ENCODE measurements at places on chromosomes 5 and 9.
A peak's percentile ranks its signal among the peaks of the same experiment; 100 is the strongest.

DNA sequence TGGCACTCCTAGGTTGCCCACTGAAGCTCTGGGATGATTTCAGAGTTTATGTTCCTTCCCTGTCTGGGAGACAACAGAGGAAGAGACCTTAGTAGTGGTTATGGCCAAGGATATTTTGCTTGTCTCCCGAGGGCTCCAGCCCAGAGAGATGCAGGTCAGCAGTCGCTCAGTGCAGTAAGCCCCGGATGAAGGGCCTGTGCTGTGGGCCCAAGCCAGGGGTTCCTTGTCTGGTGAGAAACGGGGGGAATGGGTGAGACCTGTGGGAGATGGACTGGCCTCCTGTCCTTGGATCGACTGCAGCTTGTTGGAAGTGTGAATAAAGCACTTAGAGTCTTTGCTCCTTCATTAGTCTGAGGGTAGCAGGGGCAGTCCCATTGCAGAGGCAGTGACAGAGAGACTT lies 260.7 kb upstream of the RIOK2 start:
- no peak for DNase-seq

GRCh38 chr5:38381361-38381760 lies 123.0 kb downstream of the EGFLAM start:
- DNase-seq, result no peak

GRCh38 chr9:21560281-21560745 lies 78.2 kb upstream of the IFNE start:
- no peak for DNase-seq

DNA sequence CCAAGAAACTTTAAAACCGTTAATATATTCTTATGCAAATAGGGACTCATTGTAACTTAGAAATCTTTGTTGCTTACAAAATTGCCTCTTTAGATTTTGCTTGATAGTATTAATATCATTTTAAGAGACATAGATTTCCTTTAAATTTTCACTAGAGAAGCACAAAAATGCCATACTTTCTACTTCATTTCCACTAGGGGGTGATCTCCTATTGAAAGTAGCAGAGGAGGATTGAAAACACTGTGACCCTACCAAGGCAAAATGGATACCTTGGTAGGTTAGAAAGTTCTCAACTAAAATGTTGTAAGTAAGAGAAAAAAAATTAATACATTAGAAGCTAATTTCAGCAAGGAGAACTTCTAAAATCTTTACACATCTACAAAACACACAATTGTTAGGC lies 204.9 kb downstream of the CHSY3 start:
- DNase-seq, result no peak

DNA sequence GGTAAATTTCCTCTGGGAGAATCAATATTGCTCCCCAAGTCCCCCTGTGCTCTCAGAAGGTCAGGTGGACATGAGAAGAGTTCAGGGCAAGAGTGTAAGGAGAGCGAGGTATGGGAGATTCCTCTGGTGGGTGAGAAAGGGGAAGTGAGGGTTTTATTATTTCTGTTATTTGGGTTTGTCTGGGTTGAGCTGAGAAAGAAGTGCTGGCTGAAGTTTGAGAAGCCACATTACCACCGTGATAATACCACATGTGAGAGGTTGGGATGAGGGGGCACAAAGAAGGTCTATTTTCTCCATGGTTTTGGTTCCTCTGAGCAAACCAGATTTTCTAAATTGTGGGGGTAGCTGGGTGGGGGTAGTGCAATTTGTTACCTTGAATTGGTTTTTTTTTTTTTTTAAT lies 350.4 kb downstream of the OSTF1 start:
- no peak for DNase-seq

DNA sequence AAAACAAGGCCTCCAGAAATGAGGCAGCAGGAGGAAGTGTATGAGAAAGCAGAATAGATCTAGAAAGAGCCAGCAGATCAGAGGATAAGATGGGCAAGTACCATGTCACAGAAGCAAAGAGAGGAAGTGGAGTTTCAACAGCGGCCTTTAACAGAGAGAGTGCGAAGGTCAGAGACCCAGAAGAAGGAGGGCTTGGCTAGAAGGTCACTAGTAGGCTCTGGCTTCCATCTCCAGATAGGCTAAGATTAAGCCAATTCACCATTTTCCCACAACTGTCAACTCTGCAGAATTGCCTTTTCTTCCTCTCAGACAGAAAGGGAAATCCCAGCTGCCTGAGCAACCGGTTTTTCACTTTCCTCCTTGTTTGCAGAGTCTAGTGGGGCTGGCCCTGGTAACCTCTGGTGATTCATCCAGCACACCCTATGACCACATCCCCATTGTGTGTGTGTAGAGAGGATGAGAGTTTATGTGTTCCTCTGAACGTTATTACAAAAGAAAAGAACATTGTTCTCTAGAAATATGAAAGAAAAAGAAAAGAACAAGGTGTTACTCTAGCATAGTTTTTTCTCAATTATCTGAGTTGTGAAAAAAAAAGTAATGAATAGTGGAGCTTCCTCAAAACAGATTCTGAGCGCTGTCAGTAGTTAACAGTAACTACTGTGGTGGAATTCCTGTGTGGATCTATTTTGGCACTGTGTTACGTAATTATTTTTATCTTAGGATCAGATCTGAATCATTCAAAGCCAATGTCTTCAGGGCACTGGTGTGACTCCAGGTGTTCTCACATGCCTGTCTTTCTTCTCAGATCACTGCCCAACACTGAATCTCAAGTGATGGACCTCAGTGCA lies 220.4 kb downstream of the ARRDC3 start:
- peak; percentile 78 for DNase-seq

GRCh38 chr5:113150821-113151220 lies 174.2 kb downstream of the DCP2 start:
- no peak for DNase-seq

DNA sequence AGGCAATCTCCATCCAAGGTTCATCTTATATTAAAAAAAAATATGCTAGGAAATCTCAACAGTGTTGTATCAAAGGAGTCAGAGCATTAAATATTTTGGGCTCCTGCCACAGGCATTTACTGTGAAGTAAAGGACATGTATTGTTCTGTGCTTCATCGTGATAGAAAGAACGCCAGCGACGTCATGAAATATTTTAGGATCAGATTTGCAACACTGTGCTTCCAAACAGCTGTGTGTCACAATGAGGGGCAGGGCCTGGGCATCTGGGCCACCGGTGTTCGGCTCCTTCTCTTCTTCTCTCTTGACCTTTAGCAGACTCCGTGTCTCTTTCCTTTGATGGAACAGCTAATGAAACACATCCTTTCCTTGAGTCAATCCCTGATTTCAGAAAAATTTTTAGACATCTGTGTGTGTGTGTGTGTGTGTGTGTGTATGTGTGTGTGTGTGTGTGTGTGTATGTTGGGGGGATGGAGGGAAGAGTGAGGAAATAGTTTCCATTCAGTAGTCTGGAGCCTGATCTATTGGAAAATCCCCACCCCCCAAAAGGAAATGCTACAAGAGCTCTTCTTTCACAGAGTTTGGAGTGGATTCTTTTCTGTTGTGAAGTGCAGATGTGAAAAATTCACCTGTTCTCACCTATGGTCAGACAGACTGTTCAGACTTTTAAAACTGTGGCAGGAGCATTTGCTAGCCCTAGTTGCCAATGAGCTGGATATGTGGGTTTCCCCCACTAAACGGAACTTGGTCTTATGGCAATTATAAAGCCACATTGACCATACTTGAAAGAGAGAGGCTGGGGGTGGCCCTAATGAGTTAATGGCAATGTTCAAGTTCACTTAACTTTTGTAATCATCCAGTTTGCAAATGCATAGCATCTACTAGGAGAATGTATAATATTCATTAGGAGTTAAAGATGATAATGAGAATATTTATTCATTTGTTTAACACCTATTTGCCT lies 18.1 kb upstream of the TNC start:
- no peak for DNase-seq

DNA sequence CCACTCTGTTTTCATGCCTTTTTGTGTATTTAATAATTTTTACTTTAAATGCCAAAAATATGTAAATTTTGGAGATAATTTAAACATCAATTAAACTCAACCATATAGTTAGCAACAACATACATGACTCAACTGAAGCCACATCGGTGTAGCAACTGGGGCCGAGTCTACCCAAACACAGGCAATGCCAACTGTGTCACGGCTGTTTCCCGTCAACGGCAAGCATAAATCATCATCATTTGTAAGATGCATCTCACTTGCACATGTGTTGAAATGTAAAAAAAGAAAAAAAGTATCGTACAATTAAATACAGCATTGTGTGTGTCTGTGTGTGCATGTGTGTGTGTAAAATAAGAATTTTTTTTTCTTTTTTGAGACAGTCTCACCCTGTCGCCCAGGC lies 160.1 kb upstream of the TAS2R1 start:
- DNase-seq, result no peak

DNA sequence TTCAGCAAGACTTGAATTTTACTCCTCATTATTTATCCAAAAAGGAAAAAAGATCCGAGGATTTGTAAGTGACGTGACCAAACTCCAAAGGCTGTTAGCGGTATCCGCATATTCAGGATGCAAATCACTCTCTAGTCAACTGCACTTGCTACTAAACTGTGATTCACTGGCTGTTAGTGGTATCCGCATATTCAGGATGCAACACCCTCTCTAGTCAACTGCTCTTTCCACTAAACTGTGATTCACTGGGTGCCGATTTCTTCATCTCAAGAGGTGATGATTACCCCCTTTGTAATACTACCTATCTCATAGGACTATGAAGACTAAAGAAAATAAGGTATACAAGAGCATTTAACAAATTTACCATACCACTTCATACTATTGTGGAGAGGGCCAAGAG lies 5.7 kb downstream of the MAPKAP1 start:
- DNase-seq, result no peak

DNA sequence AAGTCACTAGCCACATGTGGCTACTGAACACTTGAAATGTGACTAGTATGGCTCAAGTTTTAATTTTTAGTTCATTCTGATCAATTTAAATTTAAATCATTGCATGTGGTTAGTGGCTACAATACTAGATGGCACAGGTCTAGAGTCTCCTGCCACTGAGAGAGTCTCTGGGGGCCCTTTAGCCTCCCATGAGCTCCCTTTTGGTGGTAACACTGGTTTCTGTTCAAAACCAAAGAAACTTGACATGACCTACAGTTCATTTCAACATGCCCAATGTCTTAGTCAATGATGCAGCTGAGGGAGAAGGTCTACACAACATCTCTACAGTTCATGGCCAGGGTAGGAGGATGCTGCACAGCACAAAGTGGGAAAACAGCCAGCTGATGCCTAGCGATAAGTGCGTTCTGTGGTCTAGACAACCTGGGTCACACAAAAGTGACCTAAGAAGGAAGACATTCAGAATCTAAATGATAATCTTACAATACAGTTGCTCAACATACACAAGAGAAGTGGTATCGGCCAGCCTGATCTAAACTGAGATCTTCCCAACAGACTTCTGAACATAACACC lies 121.0 kb downstream of the AUH start:
- DNase-seq, result no peak

- no peak for DNase-seq
Measured at GRCh38 chr9:106755736-106756135, 107.2 kb upstream of the ZNF462 start.

DNA sequence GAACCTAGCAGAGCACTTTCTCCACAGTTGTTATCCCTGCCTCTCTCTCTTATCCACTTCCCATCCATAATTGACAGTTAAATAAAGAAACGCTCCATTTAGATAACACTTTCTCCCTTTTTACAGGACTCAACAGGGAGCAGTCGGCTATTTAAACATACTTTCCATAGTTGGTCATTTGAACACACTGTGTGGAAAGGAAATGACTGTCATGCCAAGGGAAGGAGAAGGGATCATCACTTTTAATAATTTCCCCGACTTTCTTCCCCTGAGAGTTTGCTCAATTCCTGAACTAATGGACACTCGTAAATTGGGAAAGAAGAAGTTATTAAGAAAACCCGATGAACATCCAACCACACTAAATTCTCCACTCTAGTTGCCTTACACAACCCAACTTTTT lies 400.8 kb upstream of the PTGER4 start:
- no peak for DNase-seq

DNA sequence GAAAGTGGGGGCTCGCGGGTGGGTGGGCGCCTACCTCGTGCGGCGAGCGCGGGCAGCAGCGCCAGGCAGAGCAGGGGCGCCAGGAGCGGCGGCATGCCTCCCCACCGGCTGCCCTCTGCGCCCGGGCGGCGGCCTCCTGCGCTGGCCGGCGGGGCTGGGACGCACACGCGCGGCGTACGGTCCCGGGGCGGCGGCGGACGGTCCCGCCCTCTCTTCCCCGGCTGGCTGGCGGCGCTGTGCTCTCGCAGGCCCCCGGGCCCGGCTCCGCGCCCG lies 220 bp downstream of the NOTCH1 start:
- no peak for DNase-seq

DNA sequence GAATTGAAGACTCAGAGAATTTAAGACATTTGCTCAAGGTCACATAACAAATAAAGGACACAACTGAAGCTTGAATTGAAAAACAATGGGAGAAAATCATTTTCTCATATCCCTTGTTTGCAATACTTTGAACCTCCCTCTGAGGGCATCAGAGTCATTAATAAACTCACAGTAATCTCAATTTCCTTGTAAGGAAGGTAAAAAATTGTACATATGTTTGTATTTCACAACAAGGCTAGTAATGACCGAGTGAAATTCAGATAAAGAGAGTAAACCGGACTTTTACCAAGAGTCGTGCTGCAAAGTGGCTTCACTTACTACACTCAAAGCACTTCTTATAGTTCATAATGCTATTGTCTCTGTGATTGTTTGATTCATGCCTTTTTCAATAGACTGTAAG lies 665.0 kb downstream of the NR2F1-AS1 start:
- DNase-seq, result no peak

GRCh38 chr5:116076496-116076895 lies 8.3 kb upstream of the COMMD10 start:
- peak; percentile 75 for DNase-seq

DNA sequence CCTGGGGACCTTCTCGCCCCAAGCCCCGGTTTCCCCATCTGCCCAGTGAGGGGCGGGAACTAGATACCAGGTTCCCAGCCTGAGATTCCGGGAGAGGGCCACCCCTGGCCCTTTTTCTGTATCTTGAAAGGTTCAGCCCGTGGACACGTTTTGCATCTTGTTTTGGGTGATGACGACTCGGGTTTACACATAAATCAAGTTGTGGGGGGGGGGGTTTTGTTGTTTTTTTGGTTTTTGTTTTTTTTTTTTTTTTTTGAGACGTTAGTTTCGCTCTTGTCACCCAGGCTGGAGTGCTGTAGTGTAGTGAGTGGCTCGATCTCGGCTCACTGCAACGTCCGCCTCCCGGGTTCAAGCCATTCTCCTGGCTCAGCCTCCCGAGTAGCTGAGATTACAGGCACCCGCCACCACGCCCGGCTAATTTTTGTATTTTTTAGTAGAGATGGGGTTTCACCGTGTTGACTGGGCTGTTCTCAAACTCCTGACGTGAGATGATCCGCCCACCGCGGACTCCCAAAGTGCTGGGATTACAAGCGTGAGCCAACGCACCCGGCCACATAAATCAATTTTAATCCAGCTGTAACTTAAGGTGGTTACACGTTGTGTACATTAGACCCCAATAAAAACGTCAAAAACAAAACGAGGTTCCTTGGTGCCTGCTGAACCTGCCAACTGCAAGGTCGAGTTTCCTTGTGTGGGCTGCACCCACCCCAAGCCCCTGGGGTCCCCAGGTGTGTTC lies 1.1 kb upstream of the BRD3 start:
- no peak for DNase-seq

GRCh38 chr9:69036799-69037198 lies 1.2 kb downstream of the FXN start:
- DNase-seq, result no peak
